ENCODE measurements at places on chromosomes 2 and 18.

DNA sequence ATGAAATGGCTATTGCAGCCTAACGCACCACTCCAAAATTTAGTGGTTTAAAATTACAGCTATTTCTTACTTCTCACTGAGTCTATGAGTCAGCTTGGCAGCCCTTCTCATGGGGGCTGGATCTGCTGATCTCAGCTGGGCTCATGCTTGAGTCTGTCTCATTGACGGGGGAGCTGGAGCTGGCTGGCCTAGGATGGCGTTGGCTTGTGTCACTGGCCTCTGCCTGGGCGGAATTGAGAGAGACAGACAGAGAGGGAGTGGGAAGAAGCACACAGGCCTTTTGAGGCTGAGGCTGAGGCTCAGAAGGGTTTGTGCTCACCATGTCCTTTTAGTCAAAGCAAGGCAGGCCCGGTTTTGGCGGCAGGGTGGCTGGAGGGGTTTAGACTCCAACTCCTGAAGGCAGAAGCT is 412.1 kb upstream of the MYT1L start:
- DNase-seq, result no peak

DNA sequence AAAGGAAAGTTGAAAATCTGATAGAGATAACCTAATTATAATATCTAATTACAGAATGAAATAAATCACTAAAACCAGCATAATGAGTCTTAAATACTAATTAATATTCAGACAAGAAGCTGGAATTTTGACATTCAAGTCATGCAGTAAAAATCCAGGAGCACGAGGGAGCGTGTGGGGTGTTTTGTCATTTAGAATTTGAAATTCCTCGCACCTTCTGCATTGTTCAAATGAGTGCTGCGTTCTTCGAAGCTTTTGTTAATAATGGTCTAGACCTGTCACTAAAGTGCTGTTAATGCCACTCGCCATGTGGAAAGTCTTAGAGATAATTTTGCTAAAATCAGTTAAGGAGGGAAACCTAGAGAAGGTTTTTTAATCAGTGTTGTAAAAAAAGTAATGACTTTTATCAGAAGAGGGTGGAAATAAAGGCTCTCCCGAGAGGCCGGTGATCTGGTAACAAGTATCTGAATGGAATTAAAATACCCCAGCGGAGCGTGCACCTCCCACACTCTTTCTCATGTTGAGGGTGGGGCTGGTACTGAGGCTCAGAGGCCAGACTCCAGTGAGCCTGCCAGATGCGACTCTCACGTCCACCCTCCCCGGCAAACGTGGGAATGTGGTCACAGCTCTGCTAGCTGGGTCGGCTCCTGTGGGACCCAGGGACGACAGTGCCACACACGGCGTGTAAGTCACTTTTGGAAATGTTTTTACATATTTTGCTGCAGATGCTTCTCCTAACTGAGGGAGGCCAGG is 69.4 kb upstream of the MYT1L start:
- no peak for DNase-seq

DNA sequence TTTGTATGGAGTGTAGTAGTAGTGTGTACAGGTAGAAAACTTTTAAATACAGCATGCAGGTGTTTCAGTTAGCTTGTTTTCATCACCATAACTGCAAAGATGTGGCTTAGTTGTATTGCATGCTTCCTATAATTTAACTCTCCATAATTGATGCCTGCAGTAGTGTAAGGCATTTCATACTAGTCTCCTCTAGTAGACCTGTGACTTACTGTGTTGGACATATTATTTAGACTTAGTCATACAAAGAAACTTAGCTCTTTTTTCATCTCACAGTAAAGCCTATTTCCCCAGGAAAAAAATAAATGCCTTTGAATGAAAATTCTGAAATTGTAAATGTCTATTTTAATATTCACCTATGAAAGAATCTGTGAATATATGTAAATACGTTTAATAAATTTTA is 52.8 kb upstream of the TWSG1 start:
- DNase-seq, result no peak

GRCh38 chr18:38244480-38244879 is 678.9 kb upstream of the CELF4 start:
- no peak for DNase-seq

GRCh38 chr18:79738041-79738461 is 58.4 kb downstream of the CTDP1 start:
- no peak for DNase-seq

- no peak for DNase-seq
Measured at GRCh38 chr18:35513181-35513936, 15.6 kb upstream of the INO80C start.

GRCh38 chr2:144894612-144895599 is 375.0 kb upstream of the ZEB2 start:
- no peak for DNase-seq

GRCh38 chr2:46171411-46171953 is 125.7 kb upstream of the EPAS1 start:
- DNase-seq, result no peak

- no peak for DNase-seq
Measured at GRCh38 chr2:237280229-237280628, 133.7 kb downstream of the COL6A3 start.
